GM12878 (cell line): ENCODE measurements at places on chromosomes 7 and 10.

DNA sequence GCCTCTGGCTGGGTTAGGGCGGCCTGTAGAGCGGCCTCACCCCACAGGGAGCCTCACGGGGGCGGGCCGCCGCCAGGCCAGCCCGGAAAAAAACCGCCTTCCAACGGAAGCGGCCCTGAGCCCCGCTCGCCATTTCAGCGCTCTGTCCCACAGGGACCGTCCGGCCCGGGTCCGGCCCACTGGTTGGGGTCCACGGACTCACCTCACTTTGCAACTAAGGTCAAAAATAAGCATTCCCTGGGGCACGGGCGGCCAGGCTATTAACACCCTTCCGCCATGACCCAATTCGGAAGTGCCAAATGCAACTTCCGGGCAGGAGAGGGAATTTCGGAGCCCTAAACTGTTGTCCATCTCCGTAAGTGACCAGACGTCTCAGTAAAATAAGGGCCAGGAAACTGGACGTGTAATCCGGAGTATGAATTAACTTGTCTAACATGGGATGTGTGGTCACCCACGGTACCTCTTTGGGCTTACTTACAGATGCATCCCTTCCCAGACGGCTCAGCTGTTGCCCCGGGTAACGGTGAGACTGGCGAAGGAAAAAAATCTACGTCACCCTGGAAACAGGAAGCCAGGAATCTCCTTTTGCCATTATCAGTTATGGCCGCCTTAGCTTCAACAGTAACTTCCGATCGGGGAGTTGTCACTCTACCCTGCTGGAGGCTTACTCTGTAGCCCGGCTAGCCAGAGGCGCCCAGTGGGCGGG lies at the start of gene BBIP1:
BBIP1 (minus strand) TSS at position 538 of the 706 bp plus-strand sequence. CDS start 1,023 bp downstream, outside the sequence.
- peak; percentile 99 for DNase-seq

DNA sequence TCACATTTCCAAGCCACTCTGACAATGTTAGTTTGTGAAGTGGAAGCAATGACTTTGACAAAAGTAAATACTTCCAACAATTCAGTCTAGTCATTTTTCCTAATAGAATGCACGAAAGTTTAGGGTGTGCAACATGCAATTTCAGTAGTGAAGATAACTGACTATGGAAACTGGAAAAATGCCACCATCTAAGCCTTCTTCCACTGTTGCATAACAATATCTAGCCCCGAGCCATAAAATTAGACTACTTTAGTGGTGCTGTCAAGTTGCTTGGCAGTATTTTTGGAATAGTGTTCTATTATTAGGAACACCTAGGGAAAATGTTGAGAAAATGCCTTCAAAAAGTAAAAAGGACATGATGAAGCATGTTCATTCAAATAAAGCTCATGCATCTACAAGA lies 17.9 kb downstream of the SEMA3A start:
- DNase-seq, result no peak

DNA sequence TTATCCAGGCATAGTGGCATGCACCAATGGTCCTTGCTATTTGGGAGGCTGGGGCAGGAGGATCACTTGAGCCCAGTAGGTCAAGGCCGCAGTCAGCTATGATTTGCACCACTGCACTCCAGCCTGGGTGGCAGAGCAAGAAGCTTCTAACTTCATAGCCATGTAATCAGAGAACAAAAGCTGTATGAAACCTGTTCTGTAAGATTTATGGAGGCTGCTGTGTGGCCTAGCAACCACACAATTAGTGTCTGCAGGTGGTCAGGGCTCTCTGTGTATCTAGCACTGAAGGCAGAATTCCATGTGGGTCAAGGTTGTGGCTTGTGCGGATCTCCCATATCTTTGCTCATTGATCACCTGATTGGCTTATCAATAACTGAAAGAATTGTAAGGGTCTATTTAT lies 221.5 kb upstream of the FOXK1 start:
- DNase-seq, result no peak

DNA sequence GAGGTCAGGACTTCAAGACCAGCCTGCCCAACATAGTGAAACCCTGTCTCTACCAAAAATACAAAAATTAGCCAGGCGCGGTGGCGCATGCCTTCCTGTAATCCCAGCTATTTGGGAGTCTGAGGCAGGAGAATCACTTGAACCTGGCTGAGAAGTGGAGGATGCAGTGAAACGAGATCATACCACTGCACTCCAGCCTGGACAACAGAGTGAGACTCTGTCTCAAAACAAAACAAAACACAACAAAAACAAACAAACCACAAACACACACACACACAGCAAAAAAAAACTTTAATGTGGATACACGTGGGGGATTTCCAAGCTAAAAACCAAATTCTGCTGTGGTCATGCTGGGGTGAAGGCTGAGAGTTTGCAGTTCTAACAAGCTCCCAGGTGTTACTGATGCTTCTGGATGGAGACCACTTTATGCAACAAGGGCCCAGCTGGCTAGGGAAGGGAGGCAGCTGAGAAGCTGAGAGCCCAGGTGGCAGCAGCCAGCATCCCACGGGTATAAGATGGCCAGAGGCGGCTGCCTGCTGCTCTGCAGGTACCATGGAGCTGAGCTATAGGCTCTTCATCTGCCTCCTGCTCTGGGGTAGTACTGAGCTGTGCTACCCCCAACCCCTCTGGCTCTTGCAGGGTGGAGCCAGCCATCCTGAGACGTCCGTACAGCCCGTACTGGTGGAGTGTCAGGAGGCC lies at the start of gene ZP3:
ZP3 (plus strand) TSS at position 538 of the 699 bp plus-strand sequence; CDS start at position 553, 15 bp downstream.
- peak; percentile 40 for DNase-seq

DNA sequence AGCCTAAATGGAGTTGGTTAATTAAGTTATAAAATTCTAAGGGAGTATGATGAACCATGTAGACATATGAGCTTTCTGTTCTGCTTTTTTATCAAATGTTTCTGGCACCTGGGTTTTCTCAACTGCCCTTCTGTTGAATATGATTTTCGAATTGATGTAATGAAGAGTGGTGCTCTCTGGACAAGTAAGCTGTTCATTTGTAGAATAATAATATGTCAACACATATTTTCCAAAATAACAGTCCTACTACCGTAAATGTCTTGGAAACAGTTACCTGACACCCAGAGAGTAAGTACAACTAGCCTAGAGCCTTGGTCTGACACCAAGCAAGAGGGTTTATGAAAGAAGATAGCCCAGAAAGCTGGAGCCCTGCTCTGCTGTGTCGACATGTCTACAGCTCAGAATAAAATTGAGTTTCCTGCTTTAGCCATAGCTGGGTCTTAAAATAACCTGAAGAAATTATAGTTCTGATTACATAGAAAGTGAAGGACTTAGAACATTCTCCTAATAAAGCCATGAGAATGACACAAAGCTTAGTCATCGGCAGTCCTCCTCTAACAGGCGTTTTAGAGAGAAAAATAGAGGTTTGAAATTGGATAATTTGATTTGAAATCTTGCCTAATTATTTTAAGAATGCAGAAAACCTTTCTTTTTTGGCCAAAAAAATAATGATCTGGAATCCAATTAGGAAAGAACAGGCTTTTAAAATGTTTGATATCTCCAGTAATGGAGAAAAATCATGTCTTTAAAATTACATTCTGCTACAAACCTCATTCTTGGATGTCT lies 25.1 kb downstream of the HDAC9 start:
- no peak for DNase-seq

GRCh38 chr10:110783509-110784107 lies 88.1 kb upstream of the PDCD4 start:
- no peak for DNase-seq

GRCh38 chr10:59077855-59078254 lies 98.6 kb upstream of the PHYHIPL start:
- no peak for DNase-seq

DNA sequence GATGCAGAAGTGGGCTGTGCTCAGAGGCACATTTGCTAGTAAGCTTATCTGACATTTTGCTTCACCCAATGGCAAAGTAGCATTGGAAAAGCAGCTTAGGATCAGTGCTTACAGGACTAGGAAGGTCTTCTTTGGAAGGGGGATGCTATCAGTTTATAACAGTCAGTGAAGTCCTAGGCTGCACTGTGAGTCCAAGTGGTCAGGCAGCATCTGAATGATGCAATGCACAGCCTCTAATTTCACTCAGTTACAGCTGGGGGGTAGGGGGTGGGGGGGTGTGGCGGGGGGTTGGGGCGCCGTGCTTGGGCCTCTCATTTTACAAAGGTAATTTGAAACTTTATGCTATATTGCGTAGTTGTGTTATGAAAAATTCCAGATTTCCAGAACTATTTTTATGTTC lies 652.3 kb upstream of the MGMT start:
- DNase-seq, result no peak

- no peak for DNase-seq
Observed at GRCh38 chr10:112960151-112960681, 10.2 kb downstream of the TCF7L2 start.

GRCh38 chr7:31129067-31129466 lies 77.0 kb downstream of the ADCYAP1R1 start:
- no peak for DNase-seq

DNA sequence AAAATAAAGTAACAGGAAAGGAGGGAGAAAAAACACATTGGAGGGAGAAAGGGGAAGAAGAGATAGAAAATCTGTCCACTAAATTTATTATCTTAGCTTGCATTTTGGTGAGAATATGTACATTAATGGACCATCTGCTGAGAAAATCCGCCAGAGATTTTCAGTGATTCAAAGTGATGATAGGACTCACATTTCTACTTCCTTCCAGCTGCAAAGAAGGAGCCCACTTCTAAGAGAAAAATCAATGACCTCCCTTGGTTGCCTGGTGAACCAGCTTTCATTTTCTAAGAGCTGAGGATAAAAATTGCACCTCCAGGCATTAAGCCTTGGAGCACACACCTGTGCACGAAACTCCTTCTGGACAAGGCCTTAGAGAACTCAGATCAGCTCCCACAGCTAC lies 404.3 kb downstream of the SFMBT2 start:
- DNase-seq, result no peak

DNA sequence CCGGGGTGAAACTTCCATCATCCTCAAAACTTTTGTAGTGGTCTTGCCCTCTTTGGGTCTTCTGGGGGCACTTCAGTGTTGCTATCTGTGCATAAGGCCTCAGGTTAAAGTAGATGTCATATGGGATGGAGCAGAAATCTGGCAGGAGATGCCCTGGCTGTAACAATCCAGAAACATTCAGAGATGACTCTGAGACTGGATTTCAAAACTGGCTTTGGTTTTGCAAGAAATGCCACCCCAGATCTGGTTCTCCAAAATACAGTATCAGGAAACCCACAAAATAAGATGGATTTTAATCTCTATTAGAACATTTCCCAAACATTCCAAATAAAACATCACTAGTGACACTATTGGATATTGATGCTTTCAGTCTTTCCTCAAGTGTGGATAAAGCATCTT lies 191.5 kb downstream of the REEP3 start:
- DNase-seq, result no peak

DNA sequence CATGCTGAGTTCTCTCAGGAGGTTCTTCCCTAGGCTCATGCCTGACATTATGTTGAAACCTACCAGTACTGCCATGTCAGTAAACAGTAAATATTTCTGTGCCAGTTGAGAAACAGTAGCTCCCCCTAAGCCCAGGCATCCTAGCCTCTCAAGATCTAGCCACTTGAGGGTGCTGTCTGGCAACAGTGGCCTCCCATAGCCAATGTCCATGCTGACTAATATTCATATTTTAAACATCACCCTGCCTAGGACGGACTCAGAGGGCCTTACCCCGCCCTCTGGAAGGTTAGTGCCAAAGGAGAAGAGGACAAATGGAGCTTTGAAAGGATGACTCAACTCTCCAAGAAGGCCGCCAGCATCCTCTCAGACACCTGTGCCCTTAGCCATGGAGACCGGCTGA lies 7.7 kb downstream of the ACSM6 start:
- DNase-seq, result no peak

GRCh38 chr10:31554556-31554955 lies 235.5 kb downstream of the ZEB1 start:
- peak; percentile 4 for DNase-seq

DNA sequence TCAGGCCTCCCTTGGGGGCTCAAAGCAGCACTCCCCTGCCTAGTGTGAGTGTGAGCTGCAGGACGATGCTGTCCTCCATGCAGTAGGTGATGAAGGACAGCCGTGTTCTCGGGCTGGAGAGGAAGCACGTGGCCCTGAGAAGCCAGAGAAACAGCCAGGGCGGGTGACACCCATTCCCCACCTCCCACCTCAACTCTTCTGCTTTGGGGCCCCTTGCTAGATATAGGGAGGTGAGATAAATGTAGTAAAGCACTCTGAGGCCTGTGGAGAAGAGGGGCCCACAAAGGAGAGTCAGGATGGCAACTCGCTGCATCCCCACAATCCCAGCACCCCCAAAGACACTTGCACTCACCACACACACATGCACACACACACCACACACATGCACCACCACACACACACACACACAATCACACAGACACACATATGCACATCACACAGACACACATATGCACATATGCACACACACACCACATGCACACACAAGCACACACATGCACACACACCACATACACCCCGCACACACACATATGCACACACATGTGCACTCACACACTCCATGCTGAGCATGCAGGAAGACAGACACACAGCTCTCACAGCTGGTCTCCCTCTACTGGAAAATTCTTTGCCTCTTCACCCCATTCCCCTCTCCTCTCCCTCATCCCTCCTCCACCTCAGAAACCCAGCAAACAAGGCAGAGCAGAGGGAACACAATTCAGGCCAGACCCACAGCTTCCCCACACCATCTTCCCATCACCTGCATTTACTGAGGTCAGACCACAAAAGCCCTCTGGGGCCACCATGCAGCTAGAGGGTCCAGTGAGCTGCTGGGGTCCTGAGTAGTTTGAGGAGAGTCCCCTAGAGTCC lies 30.5 kb downstream of the ANXA8 start:
- no peak for DNase-seq

DNA sequence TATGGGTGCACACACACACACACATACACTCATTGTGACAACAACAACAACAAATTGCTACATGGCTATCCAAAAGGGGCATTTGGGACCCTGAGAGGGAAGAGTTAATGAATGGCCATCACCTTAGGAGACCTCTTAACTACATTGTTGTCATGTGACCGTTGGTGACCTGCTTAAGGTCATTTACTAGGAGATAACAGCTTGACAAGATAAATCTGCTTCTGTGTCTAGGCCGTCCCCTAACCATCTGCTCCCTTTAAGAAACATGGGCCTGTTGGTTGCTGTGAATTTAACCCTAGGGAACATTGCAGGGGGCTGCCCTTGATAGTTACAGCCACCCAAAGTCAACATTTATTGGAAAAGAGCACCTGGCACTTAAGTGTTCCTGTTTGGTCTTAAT lies 29.7 kb downstream of the C1QL3 start:
- no peak for DNase-seq

DNA sequence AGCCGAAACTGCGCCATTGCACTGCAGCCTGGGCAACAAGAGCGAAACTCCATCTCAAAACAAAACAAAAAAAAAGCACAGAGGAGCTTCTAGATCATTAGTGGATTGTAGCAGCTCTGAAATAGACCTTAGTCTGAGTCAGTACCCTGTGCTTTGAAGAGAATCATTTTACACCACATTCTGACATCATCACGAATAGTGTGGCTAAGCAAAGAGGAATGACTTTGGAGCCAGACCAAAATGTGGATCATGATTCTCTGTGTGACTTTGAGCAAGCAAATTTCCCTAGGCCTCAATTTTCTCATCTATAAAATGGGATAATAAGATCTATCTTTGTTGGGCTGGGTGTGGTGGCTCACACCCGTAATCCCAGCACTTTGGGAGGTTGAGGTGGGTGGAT lies 618.9 kb downstream of the CALN1 start:
- DNase-seq, result no peak
